ENCODE measurements at places on chromosomes 2 and 18.
A peak's percentile ranks its signal among the peaks of the same experiment; 100 is the strongest.

- no peak for DNase-seq
Observed at GRCh38 chr2:137973280-137973679, 9.0 kb downstream of the HNMT start.

DNA sequence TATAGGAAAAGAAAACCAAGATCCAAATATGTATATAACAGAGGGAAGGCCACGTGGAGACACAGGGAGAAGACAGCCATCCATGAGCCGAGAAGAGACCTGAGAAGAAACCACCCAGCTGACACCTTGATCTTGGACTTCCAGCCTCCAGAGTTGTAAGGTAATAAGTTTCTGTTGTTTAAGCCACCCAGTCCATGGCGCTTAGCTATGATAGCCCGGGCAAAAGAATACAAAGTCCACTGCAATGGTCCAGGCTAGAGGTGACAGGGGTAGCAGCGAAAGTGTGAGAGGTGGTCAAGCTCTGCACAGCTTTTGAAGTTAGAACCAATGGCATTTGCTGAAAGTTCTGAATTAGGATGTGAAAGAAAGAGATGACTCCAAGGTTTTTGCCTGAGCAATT lies 2.8 kb downstream of the MYOM1 start:
- no peak for DNase-seq

DNA sequence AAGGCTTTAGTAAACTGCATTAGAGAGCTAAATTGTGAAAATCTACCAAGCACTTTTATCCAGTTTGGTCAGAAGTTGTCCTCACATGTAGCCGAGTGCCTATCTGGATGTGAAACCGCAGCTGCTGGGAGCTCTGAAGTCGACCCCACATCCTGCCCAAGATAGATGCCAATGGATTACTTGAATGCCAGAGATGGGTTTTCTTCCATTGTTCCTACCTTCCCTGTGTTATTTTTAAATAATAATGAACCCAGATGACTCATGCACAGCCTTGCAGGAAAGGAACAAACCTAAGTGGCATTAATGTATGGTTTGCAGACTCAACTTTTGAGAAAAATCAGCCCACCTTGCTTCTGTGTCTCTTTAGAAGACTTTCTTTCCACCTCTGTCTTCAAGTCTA lies 408.5 kb downstream of the FBXO15 start:
- DNase-seq: no peak

DNA sequence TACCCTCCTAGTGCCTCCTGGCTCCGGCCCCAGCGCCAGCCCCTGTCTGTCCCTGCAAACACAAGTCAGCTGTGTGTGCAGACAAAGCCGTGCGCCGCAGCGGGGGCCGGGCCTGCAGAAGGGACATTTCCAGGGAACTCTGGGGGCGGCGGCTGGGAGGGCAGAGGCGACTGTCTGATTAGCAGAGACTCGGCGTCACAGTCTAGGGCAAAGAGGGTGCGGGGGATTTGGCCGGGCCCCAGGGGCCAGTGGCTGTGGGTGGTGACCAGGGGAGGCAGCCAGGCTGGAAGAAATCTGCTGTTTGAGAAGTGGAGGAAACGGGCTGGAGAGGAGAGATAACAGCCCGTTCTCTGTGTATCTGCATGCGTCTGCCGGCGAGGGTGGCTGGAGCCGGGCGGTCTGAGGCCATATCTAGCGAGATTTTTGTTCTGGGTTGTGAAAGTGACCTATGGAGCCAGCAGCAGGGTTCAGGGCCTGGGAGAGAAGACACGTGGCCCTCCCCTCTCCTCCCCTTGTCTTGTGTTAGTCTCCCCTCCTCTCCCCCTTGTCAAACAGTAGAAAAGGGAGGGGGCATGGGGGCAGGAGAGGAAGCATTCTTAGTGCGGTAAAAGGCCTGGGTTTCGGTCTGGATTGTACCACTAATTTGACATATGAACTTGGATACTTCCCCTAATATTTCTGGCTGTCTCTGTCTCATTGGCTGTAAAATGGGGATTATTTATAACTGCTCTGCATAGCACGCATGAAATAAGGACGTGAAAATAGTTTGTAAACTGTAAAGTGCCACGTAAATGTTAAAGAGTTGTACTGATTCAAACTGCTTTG lies 169.4 kb downstream of the SMAD7 start:
- no peak for DNase-seq

GRCh38 chr2:41913311-41913710 lies 134.5 kb upstream of the PKDCC start:
- no peak for DNase-seq

DNA sequence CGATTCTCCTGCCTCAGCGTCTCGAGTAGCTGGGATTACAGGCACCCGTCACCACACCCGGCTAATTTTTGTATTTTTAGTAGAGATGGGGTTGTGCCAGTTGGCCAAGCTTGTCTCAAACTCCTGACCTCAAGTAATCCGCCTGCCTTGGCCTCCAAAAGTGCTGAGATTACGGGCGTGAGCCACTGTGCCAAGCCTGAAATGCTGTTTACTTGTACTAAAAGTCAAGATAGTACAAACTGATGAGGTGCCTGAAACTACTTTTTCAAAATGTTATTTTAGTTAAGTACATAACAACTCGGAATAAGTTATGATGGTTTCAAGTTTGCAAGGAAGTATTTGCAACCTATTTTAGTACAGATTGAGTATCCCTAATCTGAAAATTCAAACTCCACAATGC lies 85.7 kb downstream of the CEP192 start:
- DNase-seq: no peak

- no peak for DNase-seq
Observed at GRCh38 chr18:64707052-64707451, 558.2 kb upstream of the LINC00305 start.

GRCh38 chr18:21115519-21116411 lies 4.2 kb upstream of the ROCK1 start:
- DNase-seq: no peak

GRCh38 chr2:3414133-3414860 lies 34.8 kb downstream of the TRAPPC12 start:
- no peak for DNase-seq

GRCh38 chr18:40868110-40868858 lies 1086.8 kb upstream of the PIK3C3 start:
- DNase-seq: no peak

- no peak for DNase-seq
Observed at GRCh38 chr2:233386382-233387041, 32.2 kb downstream of the DGKD start.

GRCh38 chr2:104794441-104794840 lies 59.5 kb upstream of the POU3F3 start:
- DNase-seq: no peak

GRCh38 chr2:44362207-44363015 lies 664 bp downstream of the CAMKMT start:
- DNase-seq: peak; percentile 33

GRCh38 chr2:230984393-230985220 lies 11.3 kb upstream of the SPATA3 start:
- DNase-seq: peak; percentile 79

GRCh38 chr2:15948704-15948957 lies 8.3 kb downstream of the MYCN start:
- no peak for DNase-seq

DNA sequence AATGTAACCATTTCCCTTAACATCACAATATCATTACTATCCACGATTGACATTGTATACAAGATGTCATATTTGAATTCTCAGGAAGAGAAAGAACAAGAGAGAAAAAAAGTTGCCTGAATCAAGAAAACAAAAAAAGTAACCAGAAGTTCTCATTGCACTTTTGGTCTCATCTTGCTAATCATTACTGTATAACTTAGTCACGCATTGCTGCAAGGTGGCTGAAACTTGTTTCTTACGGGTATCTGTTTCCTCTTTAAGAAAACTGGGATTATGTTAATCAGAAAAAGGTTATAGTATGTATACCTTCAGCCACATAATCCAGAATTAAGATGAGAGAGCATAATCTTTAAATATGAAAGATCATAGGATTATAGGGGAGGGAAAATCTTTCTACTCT lies 639.7 kb upstream of the SYT4 start:
- DNase-seq: no peak

- no peak for DNase-seq
Observed at GRCh38 chr2:113084249-113085000, 16.7 kb downstream of the IL1F10 start.

DNA sequence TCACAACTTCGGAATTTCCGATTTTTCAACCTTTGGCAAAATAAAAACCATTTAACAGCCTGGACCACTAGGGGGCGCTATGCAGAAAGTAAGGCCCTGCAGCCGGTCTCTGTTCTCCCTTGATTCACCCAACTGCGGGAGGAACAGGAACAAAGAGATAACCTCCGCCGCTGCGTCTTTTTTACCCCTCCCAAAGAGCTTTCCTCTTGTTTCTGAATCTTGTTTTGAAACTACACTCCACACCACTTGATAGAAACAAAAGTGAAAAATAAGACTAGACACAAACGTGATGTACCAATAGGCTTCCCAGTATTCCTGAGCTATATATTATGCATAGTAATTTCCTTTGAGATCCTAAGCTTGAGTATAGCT lies 231.2 kb downstream of the MYO3B start:
- peak; percentile 54 for DNase-seq

DNA sequence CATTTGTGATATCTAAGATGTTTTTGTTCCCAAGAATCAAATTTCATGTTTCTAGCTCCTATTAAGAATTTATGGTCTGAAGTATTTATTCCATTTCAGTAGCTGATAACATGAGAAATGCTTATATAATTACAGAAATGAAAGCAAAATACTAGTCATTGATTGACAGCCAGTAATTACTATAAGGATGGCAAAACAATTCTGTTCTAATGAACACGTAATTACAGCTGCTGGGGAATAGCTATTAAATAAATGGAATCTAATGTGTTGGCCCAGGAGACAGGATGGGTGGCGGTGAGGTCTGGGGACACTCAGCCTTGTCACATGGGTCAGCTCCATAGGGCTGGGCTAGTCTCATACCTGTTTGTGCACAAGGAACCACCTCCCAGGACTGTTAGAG lies 263.5 kb downstream of the FHOD3 start:
- DNase-seq: no peak

DNA sequence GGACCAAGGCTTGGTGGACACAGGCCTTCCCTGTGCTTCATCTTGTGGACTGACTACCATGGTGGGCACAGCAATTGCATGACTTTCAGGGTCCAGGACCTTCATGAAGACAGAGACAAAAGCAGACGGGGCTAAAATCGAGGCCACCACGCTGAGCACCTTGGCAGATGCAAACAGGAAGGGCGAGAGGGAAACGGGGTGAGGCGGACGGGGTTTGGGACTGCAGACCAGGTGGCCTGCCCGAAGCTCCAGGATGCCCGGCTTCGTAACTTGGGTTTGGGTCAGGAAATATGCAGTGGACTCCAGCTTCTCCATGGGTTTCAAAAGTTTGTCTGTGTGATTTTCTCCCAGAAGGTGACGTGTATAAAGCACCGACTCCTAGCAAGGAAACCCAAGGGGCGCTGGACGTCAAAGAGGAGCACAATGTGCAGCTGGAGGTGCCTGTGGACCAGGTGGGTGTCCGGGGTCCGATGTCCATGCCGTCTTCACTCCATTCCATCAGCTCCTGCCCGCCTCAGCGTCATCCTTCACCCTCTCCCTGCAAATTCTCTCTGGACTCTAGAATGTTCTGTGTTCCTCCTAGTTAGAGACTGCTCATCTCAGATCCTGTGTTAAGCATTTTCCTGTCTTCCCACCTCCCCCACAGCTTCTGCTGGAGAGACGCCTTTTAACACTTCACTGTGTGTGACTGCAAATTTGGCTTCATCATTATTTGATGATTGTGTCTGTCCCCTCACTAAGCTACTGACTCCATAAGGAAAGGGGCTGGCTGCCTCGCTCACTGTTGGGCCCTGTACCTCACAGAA lies 65.8 kb downstream of the DCDC2C start:
- no peak for DNase-seq

DNA sequence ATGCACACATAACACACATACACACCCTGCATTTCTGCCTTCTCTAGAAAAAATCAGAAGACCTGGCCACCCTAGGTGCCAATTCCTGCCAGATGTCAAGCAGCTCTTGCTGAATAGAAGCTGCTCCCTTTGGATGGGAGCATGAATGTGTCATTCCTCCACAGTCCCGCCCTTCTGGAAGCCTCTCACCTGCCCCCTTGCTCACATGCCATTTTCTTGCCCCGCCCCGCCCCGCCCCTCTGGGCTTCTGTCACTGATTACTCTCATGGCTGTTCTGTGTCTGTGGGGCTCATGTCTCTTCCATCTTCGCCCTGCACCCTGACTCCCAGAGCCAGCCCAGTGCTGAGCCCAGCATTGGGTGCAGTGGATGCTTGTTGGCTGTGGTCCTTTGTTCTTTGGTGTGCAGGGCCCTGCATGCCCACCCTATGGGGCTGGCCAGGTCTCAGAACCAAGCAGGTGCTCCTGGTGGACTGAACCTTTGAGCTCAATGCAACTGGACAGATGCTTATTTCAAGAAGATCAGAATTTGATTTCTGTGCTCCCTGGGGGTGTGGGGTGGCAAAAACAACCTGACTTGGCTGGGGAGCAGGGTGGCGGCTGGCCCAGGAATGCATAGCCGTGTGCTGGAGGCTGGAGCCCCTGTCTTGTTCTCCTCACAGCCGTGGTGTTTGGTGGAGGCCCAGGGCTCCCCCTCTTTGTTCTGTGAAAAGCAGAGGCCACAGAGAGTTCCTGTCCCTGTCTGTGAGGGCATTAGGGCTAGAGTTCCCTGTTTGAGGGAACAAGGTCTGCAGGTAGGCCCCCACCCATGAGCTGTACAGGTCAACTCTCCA lies 140.6 kb upstream of the GLI2 start:
- no peak for DNase-seq

GRCh38 chr18:44636241-44636640 lies 44.4 kb upstream of the SETBP1 start:
- peak; percentile 23 for DNase-seq

DNA sequence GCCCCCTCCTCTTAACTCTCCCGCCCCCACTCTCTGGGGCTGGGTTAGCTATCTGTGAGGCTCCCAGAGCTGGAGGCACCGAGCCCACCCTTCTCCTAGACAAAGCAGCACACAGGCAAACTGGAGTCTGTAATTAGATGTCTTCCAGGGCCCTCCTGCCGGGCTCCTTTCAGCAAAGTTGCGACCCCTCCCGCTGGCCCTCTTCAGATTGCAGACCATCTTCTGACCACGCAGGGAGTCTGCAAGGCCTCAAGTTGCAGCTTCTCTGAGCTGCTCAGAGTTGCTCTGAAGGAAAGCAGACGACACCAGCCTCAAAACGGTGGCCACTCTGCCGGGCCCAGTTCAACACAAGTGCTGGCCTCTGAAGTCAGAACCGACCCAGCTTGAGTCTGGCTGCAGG lies 228.4 kb upstream of the COPS8 start:
- no peak for DNase-seq

DNA sequence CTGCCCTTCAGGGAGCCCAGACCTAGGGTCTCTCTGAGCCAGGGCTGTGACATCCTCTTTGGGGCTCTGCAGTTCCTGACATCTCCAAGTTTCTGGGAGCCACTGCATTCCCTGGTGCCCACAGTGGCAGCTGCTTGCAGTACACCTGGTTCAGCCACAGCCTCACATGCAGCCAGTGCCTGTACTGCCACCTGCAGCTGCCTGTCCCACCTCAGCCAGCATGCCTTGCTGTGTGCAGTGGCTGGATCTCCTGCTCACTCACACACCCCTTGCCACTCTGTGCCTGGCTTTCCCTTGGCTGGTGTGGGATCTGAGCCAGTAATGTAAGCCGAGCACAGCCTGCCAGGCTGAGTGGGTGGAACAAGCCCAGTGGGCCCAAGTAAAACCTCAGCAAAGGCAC lies 1288.7 kb downstream of the CNTNAP5 start:
- no peak for DNase-seq
